Cortex of kidney (tissue), 1 donor: ENCODE measurements at places on chromosomes 5 and 9.

DNA sequence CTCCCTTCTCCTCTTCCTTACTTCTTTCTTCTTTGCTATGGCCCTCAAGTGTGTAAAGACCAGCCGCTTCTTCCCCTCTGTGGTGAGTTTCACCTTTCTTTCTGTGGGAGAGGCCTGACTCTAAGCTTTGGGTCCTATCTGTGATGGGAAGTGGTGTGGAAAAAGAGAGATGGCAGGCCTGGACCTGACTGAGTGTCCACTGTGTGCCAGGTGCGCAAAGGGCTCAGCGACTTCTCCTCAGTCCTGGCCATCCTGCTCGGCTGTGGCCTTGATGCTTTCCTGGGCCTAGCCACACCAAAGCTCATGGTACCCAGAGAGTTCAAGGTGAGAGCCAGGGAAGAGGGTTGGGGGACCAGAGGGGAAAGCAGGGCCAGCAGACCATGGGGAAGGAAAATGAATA, 5.9 kb downstream of the SLC4A9 start:
- DNase-seq, result no peak

GRCh38 chr5:5533927-5534326, 111.5 kb downstream of the ICE1 start:
- DNase-seq, result no peak

DNA sequence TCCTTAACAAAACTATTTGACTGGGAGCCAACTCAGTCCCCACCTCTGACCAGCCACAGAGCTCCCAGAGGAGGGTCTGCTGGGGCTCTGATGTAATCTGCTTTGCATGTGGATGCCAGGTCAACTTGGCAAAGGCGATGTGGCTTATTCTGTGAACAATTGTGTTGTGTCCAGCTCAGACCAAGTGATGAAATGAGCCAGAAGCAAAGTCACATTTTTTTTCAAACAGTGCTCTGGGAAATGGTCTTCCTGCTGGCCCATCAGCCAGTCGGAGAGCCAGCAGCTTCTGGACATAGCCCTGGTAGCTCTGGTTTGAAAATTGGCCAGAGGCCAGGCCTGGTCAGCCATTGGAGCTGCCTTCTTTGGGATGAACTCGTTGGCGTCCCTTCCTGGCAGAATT, 86.5 kb downstream of the ANGPTL2 start:
- DNase-seq, result no peak

DNA sequence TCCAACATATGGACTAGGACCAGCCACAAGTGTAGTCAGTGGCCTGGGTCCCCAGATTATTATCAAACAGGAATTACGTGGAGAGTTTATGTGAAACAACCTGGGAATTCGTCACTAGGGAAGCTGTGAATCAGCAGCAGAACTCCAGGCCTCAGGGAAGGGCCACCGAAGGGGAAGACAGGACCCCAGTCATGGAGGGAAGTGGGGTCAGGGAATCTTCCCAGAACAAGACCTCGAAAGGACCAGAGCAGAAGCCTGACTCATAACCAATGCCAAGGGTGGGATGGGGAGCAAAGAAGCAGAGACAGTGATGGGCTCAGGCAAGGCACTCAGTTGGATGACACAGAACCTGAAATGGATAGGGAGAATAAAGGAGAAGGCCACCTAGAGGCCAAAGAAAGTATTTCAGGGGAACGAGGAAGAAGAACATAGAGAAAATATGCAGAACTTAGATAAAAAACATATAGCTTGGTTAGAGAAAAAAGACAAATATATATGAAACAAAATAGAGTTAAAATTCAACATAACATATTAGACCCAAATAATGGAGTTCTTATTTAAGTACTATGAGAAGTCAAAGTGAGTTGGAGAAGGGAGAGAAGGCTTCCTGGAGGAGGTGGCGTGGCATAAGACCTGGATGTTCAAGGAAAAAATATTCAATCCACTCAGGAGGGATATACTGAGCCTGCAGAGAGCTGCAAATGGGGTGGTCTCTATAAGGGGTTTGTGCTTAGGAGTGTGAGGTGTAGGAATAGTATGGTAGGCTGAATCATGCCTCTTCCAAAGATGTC, 66.7 kb upstream of the CAST start:
- no peak for DNase-seq

DNA sequence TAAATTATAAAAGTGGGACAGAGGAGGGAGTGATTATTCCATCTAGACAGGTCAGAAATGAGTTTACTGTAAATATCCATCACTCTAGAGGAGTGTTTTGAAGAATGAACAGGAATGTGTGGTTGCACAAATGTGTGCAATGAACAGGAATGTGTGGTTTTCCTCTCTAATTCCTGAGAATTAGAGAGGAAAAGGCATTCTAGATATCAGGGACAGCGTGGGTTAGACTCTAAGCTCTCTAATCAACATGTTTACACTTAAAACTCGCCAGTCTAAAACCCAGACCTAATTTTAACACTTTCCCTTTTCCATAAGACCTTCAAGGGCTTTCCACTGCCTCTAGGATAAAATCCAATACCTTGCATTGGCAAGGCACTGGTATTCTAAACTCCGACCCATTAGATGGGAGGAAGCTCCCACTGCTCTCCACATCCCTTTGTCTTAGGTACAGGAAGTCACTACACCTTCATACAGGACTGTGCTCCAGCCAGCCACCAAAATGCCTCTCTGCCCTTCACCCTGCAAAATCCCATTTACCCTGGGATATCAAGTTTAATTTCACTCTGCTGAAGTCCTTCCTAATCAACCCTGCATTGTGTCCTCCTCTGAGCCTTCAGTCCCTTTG, 67.9 kb downstream of the NFIB start:
- DNase-seq, result no peak

DNA sequence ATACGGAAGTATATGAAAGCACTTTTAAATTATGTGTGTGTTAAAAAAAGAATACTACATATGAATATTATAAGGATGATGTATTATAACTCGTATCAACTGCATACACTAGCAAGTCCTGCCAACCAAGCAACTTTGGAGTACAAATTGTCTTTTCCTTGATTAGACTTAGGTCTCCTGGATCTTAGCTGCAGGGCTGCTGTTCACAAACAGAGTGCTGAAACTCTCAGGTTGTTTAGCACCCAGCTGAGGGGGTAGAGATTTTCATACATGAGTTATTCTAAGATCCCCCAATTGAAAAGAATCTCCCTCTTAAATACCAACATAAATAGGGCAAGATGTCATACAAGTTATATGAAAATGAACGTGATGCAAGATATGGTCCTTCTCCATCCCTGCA, 149.8 kb upstream of the TNC start:
- DNase-seq, result no peak

DNA sequence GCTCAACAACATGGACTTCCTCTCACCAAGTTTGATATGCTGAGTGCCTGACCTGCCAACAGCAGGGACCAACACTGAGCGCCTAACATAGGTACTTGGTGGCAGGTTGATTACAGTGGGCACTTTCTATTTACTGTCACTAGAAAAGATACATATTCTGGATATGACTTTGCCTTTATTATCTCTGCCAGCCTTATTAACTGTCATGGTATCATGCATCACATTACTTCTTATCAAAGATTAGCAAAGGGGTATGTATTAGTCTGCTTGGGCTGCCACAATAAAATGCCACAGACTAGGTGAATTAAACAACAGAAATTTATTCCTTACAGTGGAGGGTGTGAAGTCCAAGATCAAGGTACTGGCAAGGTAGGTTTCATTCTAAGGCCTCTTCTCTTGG, 14.3 kb upstream of the C1QTNF2 start:
- no peak for DNase-seq

DNA sequence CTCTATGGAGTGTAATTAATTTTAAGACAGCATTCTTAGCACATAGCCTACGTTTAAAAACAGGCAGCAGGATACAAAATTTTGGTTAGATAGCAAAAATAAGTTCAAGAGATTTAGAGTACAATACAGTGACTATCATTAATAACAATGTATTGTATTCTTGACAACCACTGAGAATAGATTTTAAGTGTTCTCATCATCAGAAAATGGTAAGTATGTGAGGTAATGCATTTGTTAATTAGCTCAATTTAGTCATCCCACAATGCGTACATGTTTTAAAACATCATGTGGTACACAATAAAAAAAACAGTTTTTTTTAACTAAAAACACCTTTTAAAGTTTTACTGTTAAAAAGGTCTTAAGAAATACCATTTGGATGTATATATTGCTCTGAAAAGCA, 94.2 kb downstream of the MUSK start:
- no peak for DNase-seq

DNA sequence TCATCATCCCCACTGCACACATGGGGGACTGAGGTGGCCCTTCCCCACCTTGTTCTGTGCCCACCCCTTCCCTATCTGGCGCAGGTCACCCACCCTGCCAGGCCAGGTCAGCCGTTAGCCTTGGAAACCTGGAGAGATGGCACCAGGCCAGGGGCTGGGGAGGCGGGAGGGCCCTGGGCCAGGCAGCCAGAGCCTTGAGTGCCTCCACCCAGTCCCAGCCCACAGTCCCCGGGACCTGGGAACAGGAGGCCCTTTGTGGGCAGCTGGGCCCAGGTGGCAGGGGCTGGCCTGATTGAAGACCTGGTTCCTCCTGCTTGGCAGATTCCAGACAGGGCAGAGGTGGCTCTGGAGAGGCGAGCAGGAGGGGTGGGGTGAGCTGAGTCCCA, 70.6 kb downstream of the LRSAM1 start:
- no peak for DNase-seq

- DNase-seq, result no peak
Observed at GRCh38 chr5:107340631-107341030, 330.1 kb downstream of the EFNA5 start.

- DNase-seq, result no peak
Observed at GRCh38 chr5:156879665-156880285, 29.7 kb downstream of the PPP1R2B start.
